ENCODE measurements at places on chromosomes 4 and X.

DNA sequence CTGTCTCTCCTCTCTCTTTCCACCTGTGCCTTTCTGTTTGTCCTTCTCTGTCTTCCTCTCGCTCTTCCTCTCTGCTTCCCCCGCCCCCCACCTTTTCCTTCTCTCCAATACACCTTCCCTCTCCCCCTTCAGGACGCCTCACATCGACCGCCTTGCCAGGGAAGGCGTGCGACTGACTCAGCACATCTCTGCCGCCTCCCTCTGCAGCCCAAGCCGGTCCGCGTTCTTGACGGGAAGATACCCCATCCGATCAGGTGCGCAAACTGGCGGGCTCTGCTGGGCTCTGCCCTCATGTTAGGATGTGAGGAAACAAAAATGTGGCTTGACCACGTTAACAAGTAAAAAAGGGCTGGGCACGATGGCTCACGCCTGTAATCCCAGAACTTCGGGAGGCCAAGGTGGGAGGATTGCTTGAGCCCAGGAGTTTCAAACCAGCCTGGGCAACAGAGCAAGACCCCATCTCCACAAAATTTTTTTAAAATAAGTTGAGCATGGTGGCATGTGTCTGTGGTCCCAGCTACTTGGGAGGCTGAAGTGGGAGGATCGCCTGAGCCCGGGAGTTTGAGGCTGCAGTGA lies 35.2 kb downstream of the ARSF start:
- no peak for DNase-seq

DNA sequence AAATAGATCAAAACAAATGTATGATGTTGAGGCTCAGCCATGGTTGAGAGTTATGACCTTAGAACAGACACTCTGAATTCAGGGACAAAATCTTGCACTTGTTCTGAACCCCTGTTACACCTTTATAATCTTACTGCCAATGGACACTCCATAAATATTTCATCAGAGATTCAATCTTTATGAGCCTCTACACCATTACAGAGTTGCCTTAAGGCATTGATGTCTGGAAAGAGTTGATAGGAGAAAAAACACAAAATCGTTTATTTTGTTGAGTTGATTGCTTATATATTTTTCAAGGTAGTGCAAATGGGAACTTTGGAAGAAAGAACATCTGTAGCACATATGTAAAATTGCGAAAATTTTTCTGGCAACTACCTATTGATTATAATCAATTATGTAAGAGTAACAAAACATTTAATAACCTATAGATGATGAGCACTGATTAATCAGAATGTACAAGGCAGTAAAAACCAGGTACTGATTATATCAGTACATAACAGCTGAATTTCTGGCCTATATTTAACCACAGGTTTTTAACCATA lies 568.5 kb downstream of the FSTL5 start:
- no peak for DNase-seq

- no peak for DNase-seq
Observed at GRCh38 chr4:103374306-103374705, 176.2 kb upstream of the CENPE start.

DNA sequence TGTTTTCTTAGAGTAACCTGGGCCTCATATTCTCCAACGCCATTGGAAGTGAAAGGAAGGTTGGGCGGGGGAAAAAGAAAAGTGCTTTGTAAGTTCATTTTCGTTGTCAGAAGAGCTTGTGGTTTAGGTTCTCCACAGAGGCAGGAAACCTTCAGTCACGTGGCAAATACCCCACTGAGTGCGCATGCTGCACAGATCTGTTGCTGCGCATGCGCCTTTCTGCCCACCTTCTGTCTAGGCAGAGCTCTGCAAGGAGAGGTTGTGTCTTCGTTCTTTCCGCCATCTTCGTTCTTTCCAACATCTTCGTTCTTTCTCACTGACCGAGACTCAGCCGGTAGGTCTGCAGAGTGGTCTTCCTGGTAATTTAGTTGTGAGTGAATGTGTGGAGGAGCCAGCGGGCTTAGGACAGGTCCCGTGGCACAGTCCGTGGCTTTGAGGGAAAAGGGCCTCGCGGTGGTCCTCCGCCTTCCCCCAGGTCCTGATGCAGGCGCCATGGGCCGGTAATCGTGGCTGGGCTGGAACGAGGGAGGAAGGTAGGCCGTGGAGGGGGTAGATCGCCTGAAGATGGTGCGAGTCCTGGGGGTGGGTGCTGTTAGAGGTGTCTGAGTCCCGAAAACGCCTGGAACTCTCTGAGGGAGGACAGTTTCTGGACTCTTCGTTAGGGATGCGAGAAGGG lies at the start of gene PAGE5:
TSS of gene PAGE5 (plus strand) at position 228 of the 676 bp plus-strand sequence. CDS start 1,037 bp downstream, outside the sequence.
- DNase-seq: no peak

DNA sequence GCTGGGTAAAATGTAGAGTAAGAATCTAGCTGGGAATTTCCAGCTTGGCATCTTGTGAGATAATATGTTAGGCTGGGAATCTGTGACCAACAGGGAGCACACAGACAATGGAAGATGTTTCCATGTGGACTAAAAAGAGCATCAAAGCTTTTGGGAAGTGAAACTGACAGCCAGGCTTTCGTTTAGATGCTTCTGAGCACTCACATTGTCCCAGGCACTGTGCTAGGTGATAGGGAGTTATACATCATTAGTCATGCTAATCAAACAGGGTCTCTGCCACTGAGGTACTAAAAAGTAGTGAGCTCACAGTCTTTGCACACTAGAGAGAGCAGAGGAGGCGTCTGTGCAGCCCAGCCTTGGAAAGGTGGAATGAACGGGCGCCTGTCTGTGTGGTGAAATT lies 101.9 kb upstream of the SCOC start:
- no peak for DNase-seq

- DNase-seq: no peak
Observed at GRCh38 chrX:40415675-40416074, 165.1 kb upstream of the ATP6AP2 start.

GRCh38 chr4:107966903-107967302 lies 22.8 kb upstream of the HADH start:
- DNase-seq: no peak

DNA sequence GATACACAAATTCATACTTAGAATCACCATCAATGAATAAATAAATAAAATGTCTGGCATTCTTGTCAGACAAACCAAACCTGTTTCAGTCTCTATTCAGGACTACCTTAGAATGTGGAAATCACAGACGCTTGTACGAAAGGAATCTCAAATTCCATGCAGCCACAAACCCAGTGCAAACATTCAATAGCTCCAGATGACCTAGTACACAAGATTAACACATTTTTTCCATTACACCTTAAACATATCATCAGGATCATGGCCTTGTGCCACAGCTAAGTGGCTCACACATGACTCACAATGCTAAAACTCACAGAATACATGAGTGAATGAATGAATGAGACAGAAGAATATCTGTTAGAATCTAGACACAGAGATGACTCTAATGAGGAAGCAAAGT lies 134.2 kb downstream of the PWWP3B start:
- no peak for DNase-seq

DNA sequence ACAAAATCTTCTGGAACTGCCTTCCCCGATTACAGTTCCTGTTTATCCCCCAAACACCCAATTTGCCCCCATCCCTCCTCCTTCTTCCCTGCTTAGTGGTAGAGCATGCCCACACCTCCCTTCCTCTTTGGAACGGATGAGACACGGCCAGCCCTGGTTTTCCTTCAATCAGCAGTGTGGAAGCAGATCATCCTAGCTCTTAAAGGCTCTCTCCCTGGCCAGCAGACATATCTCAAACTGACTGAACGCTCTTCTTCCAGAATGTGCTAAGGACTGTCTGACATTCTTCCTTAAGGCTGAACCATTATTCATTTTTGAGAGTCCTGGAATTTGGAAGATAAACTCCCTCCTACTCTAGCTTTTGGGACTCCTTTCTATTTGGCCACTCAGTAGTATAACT lies 161.1 kb downstream of the TRIML1 start:
- no peak for DNase-seq

- DNase-seq: no peak
Observed at GRCh38 chr4:145041378-145041777, 56.6 kb downstream of the ANAPC10 start.

GRCh38 chr4:124183926-124184325 lies 528.6 kb downstream of the ANKRD50 start:
- DNase-seq: no peak

DNA sequence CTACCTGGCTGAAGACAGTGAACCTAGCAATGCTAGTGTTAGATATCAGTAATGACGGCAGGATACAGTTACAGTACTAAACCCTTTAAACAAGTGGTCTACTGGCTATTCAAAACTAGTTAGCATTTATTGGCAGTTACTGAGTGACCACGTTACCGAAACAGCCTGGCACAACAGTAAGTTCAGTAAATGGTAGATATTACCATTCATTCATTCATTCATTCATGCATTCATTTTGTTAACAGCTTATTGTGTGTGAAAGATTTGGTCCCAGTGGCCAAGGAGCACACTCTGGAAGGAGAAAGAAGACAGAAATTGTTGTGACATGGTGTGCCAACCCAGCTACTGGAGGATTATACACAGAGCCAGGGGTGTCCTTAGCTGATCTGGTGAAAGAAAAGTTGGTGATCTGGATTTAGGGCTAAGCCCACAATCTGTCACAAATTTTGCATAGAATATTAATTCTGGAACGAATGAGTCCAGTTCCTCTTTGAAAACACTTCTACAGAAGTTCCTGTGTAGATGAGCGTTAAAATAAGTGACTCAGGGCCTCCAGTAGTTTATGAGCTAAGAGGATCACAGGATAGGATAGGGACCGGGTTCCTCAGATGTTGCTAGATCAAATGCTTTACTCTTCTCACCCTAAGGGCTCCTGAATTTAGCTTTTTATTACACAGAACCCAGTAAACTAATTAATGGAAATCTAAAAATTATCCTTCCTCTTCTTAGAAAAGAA lies 179.1 kb downstream of the CBR4 start:
- DNase-seq: no peak

- DNase-seq: no peak
Observed at GRCh38 chr4:109125084-109125483, 177.4 kb downstream of the COL25A1 start.

DNA sequence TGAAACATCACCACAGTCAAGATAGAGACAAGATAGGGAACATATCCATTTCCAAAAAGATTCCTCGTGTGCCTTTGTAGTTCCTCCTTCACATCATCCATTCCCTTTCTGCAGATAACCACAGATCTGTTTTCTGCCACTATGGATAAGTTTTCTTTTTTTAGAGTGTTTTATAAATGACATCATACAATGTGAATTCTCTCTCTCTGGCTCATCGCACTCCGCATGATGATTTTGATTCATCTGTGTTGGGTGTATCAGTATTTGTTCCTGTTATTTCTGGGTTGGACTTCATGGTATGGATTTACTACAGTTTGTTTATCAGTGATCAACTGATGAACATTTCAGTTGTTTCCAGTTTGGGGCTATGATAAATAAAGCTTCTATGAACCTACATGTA lies 23.2 kb upstream of the ANXA3 start:
- no peak for DNase-seq

DNA sequence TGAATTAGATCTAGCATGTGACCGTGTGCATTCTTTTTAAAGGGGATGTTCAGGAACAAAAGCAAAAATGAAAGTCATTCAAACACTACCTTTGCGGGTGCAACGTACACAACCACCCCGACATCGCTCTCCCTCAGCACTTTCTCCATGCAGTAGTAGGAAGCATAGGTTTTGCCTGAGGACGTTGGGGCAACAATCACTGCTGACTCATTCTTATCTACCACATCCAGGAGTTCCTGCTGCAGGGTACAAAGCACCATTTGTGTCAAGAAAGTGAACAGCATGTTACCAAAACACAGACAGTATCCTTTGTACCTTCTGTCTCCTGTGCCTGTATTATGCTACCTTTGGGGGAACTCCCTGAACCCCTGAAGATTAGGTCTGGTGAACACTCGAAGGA lies 58.6 kb downstream of the DDX60L start:
- DNase-seq: no peak

GRCh38 chr4:116881077-116881476 lies 204.3 kb downstream of the TRAM1L1 start:
- no peak for DNase-seq

DNA sequence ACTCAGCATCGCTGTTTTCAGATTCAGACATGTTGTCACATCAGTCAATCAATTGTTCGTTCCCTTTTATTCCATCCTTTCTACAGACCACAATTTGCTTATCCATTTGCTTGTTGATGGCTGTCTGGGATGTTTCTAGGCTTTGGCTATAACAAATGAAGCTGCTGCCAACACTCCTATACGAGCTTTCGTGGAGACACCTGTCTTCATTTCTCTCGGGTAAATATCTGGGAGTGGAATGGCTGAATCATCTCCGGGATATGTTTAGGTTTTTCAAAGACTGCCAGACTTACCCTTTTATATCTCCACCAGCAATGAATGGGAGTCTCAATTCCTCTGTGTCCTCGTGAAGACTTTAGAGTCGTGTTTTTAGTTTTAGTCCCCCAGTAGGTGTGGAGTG lies 118.9 kb downstream of the SORCS2 start:
- DNase-seq: no peak

DNA sequence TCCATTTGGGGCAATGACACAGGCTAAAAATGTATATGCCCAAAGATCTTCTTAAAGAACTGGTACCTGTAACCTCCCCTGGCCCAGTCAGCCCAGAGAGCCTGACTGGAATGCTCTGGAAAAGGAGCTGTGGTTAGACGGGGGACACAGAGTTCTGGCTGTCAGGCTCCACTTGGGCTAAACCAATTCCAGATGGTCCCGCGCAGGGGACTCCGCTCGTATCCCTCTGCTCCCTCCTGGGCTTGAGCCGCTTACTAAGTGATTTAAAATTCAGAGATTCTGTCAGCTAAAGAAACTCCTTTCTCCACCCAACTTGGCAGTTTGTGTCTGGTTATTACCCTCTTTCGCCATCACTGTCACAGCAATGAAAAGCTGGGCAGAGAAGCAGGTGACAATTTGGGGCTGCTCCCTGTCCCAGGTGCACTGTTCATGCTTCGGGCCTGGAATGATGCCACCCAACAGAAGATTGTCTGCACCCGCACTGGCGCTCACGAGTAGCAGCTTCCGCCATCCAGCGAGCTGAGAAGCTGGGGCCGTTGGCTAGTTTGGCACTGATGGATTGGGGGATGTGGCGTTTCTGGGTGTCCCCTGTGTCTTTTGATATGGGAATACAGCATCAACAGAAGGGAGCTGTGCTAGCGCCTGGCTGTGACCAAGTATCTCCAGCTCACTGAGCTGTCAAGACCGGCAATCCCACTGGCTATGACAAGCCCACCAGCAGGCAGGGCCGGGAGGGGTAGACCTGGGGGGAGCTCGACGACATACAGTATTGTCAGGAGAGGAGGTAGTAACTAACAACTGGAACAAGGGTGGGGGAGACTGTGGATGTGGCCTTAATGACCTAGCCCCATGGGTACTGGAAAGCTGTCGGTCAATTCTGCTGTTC lies 6.7 kb upstream of the IRAK1 start:
- no peak for DNase-seq

All from tibial artery (tissue), 4 donors.